Stimulated activated CD4-positive, alpha-beta T cell treated with anti-CD3 and anti-CD28 coated beads, Interleukin-4, amount 100 ng/mL, for 24 hours (primary cell): ENCODE measurements at places on chromosomes 6 and 20.

- DNase-seq = no peak
Observed at GRCh38 chr20:62625921-62626547, 16.3 kb upstream of the SLCO4A1 start.

- DNase-seq = no peak
Observed at GRCh38 chr6:84752118-84752850, 12.1 kb downstream of the TBX18 start.

- no peak for DNase-seq
Observed at GRCh38 chr6:49805246-49805645, 18.2 kb upstream of the PGK2 start.

GRCh38 chr6:130674604-130675003 is 152.6 kb upstream of the SMLR1 start:
- no peak for DNase-seq

GRCh38 chr6:169445661-169446581 is 192.3 kb upstream of the THBS2 start:
- DNase-seq = no peak
